ENCODE measurements at places on chromosomes 5 and 9.

DNA sequence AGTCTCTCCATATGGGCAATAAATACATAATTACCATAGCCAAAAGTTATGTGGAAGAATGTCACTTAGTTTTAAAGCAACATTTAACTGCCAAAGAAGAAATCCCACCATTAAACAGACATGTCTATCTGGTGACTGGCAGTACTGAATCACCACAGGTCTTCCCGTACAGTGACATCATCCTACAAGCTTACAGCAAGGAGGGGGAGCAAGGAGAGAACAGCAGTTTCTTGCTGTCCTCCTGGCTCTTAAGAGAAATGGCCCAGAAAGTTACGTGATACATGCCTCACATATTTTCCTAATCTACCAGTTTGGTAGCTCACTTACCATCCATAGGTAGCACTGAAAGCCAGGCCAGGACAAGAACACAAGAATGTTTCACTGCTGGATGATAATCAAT, 671.0 kb downstream of the DMRTA1 start:
- no peak for DNase-seq

GRCh38 chr5:131795228-131795627, 1.6 kb downstream of the FNIP1 start:
- DNase-seq = no peak

GRCh38 chr9:10228082-10228481, 384.7 kb downstream of the PTPRD start:
- no peak for DNase-seq

DNA sequence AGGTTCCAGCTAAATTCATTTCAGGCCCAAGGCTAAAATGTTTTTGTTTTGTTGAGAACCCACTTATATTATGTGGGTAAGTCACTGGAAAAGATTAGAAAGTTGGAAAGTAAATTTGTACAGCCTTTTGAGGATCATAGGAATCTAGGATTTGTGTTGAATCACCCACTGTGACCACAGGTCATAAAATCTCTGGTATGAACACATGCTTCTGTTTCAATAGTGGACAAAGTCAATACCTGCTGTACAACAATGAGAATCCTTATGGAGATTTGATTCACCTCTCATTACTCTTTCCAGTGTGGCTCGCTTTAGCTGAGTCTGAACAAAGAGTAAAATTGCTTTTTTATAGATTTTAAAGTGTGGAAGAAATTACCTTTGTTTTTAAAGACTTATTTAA, 369.5 kb downstream of the TMEM167A start:
- no peak for DNase-seq

DNA sequence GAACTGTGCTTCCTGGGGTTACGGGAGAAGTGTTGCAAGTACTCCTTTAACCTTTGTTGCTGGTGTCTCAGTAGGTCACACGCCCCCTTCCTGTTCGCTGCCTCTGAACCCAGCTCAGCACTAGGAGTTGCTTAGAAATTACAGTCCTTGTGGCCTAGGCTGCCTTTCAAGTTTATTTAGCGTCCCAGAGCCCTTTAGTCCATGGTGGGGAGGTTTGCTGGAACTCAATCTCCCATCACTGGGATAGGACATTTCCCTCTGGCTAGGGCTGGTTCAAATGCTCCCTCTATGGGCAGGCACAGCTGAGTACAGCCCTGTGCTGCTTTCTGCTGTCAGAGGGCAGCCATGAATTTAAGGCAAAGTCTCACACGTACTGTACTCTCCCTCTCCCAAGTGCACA, 4.7 kb downstream of the IFNA8 start:
- DNase-seq = no peak

- no peak for DNase-seq
These were observed 2.4 kb upstream of the ZBTB43 start for GRCh38 chr9:126802318-126803059.

GRCh38 chr9:112034216-112034611, 137.6 kb downstream of the UGCG start:
- no peak for DNase-seq

- no peak for DNase-seq
These were observed 17.2 kb downstream of the OR2S2 start for GRCh38 chr9:35940458-35941407.

DNA sequence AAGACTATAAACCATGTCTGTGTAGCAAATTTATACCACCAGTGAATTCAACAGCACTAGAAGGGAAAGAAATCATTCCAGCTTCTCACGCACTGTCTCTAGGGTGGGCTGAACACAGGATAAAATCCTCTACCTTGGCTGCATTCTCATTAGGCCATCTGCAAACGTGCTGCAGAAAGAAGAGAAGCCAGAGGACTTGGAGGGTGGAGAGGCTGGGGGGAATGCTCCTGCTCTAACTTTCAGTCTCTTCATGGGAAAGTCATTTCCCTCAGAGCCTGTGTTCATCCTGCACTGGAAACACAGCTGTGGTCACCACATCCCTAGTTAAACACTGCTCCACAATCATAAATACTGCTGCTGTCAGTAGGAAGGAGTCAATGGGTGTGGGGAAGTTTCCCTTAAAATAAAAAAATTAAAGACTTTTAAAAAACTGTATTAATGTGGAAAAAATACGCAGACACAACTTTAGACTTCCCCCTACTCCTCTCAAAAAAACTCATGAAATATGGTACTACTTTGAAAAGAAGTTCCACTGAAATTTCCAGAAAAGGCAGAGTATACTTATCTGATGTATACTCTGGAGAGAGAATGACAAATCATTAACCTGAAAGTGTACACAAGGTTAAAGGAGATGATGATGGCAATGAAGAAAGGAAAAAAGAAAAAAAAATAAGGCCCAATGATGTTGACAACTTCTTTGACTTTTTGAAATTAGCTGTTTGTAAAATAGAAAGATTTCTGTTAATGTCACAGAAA, 46.8 kb downstream of the LHFPL2 start:
- no peak for DNase-seq

- no peak for DNase-seq
These were observed 99.4 kb downstream of the DRD1 start for GRCh38 chr5:175344331-175345195.

GRCh38 chr9:88739373-88739772, 204.4 kb downstream of the NXNL2 start:
- no peak for DNase-seq

DNA sequence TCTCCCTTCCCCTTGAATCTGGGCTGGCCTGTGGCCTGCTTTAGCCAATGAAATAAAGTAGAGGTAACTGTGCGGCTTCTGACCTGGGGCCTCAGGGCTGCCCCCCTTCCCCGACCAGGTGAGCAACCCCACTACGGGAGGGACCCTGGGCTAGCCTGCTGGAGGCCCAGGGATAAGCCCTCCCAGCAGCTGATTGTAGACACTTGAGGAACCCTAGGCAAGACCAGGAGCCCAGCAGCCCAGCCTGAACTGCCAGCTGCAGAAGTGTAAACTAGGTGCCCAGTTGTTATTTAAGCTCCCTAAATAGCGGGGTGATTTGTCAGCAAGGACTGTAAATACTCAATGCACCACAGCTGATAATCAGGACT, 41.3 kb downstream of the RAPGEF1 start:
- no peak for DNase-seq

GRCh38 chr9:29319736-29320513, 1746.6 kb upstream of the C9orf72 start:
- DNase-seq = no peak

GRCh38 chr5:146209714-146210113, 6.3 kb downstream of the RBM27 start:
- no peak for DNase-seq

GRCh38 chr5:1661311-1661710, 137.6 kb upstream of the LPCAT1 start:
- no peak for DNase-seq

DNA sequence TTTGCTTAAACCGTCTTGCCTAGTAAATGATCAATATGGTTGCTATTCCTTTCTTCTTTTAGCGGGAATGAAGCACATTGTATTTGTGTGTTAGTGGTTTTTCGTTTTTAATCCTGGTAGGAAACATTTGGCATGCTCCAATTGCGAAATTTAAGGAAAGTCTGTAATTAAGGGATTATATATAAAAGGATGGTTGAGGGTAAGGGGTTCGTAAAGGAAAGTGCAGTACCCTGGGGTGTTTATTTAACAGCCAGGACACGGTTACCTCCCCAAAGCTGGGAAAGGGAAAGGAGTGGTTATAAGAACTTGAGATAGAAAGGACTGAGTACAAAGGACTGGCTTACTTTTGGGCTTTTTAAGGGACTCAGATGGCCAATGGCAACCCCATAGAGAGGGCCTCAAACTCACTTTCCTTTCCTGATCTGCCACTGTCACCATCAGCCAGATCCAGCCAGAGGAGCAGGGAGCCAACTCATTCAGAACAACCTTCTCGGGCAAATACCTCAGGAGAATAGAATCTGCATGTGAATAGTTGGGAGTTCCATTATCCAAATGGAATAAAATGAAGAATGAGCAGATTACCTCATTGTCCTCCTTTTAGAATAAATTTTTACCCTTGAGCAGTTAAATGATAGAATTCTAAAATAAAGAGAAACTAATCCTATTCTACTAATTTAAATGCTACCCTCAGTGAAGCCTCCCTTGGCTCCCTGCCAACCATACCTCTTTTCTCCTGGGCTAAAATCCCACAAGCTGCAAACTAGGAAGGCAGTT, 117.7 kb downstream of the SNCAIP start:
- no peak for DNase-seq

- no peak for DNase-seq
These were observed 507 bp downstream of the RICTOR start for GRCh38 chr5:39073767-39074016.

- no peak for DNase-seq
These were observed 274.7 kb downstream of the FBXL7 start for GRCh38 chr5:15774632-15775031.

GRCh38 chr5:138736293-138736692, 16.9 kb upstream of the CTNNA1 start:
- no peak for DNase-seq

GRCh38 chr5:89071941-89072331, 189.0 kb upstream of the MEF2C start:
- no peak for DNase-seq

- no peak for DNase-seq
These were observed 108.6 kb downstream of the ACER2 start for GRCh38 chr9:19517202-19517942.

- peak; percentile 49 for DNase-seq
These were observed 1.9 kb upstream of the CNTFR start for GRCh38 chr9:34591248-34591916.

DNA sequence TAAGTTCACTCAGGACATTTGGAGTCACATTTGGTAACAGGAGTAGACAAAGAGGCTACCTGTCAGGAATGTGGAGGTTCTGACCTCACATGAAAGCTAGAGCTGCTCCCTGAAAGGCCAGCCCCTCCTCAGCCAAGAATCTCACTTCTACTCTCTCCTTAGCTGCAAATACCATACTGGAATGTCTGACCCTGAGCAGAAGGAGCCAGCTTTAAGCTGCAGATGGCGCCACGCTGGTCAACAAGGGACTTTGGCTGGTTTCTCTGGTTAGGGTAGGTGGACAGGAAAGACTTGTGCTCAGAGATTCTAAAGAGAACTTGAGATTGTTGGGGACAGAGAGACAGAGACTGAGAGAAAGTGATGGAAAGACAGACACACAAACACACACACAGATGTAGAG, 21.9 kb downstream of the ASTN2 start:
- DNase-seq = no peak

DNA sequence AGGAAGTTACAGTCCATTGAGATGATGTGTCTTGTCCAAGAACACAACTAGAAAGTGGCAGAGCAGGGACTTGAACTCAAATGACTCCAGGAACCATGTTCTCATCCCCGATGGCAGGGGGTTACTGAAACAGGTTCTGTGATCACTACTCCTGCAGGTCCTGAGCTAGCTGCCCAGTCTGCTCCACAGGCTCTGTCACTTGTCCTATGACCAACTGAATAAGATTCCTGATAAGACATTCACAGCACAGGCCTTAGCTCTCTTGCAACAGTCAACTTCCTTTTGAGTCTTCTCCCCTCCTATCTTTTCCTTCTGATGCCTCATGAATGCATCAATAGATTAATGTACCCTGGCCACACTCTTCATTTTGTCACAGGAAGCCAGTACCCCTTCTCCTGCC, 109.2 kb downstream of the SH3TC2 start:
- DNase-seq = no peak

DNA sequence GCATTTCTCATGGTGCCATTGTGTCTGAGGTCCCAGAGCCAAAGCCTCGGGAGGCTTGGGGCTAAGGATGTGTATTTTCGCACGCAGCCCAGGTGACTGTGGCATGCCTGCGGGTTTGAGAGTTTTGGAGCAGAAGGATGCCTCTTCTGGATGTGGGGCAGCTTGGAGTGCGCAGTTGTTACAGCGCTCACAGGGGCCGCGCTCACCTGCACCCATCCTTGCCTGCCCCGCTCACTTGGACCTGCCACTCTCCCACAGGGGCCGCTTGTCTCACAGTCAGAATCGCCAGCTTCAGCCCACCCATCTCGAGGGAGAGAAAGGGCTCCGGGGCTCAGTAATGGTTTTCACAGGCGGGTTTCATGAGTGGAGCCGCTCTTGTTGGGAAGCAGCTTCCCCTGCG, 132.9 kb downstream of the MVB12B start:
- DNase-seq = no peak

- DNase-seq = no peak
These were observed 25.0 kb upstream of the CAPSL start for GRCh38 chr5:35963381-35963843.

- no peak for DNase-seq
These were observed 23.4 kb downstream of the LIX1 start for GRCh38 chr5:97119007-97119390.

All from stimulated activated CD4-positive, alpha-beta T cell treated with anti-CD3 and anti-CD28 coated beads, Interleukin-15, amount 100 ng/mL, for 48 hours (primary cell).